ENCODE measurements at places on chromosomes 11 and 22.

DNA sequence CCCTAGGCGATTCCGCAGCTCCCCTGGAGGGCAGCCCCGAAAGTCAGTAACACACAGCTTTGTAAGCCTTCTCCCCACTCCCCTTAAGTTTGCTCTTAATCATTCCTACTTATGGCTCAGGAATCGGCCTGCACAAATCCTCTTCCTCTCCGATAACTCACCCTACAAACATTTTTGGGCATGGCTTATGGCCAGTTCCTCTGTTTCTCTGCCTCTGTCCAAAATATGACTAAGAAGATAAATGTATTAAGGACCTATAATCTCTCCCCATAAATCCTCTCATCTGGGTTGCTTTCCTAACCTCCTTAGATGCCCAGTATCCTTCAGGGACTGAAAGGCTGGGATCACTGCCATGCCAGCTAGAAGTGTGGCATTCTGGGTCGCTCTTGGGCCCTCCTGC lies 41.0 kb downstream of the PAMR1 start:
- peak; percentile 97 for DNase-seq

DNA sequence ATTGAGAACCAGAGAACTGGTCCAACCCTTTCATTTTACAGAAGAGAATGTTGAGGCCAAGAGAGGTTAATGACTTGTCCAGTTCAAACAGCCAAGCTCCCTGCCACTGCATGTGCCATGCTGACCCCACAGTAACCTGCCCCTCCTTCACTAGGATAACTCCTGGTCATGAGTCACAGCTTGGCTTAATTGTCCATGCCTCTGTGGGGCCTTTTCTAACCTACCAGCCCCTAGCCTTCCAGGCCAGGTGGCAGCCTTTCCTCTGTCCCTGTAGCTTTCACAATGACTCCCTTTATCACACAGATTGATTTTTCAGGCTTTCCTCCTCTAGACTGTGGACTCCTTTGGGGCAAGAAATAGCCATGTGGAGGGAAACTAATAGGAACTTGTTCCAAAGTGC lies 97.2 kb downstream of the PIWIL4 start:
- peak; percentile 34 for DNase-seq

- DNase-seq: peak; percentile 29
Observed at GRCh38 chr11:102513869-102514268, 16.7 kb downstream of the MMP7 start.

DNA sequence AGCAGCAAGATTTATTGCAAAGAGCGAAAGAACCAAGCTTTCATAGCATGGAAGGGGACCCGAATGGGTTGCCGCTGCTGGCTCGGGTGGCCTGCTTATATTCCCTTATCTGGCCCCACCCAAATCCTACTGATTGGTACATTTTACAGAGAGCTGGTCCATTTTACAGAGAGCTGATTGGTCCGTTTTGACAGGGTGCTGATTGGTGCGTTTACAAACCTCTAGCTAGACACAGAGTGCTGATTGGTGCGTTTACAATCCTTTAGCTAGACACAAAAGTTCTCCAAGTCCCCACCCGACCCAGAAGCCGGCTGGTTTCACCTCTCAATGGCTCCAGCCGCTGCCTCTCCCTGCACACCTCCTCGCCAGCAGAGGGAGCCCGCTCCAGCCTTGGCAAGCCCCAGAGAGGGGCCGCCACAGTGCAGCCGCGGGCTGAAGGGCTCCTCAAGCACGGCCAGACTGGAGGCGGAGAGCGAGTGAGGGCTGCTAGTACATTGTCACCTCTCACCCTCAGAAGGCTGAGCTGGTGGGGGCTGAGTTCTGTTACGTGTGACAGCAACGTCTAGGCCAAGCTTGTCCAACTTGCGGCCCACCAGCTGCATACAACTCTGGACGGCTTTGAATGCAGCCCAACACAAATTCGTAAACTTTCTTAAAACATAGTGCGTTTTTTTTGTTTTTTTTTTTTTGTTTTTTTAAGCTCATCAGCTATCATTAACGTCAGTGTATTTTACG lies 8.7 kb downstream of the PTH start:
- no peak for DNase-seq

DNA sequence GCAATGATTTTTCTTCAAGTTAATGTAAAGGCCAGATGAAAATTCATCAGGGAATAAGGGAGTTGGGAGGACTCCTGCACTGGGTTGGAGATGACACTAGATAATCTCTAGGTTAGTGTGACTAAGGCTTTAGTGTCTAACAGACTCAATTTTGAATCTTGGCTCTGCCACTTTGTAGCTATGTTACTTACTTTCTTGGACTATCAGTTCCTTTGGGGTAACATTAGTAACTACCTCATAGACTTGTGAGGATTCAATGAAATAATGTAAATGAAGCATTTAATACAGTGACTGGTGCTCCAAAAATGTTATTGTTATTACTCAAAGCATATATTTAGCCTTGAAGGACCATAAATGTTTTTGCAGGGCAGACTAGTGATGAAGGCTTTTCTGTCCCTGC lies 9.6 kb upstream of the CCDC89 start:
- no peak for DNase-seq

DNA sequence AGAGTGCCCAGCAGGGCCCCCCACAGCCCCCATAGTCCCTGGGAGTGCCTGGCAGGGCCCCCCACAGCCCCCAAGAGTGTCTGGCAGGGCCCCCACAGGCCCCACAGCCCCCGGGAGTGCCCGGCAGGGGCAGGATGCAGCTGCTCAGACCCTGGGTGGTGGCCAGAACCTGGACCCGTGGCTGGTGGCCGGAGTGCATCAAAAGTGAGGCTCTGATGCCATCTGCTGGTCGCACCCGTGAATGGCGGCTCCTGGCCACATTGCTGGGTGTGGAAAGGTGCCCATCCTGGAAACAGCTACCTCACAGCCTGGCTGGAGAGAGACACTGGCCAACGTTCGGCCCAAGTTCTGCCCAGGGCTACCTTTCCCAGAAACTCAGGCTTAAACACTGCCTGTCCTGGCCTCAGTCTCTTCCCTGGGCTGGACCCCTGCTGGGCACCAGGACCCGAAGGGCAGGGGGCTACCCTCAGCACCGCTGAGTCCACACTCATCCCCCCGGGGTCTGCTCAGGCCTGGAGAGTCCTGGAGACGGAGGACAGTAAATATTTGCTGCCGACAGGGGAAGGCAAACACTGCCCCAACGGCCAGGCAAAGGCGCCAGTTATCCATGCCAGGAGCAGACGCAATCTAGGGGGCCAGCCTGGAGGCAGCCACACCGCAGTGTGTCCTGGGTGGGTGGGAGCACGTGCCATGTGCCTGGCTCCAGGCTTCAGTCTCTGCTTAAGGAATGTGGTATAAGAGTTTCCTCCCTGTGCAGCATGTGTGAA lies 4.4 kb downstream of the INS start:
- DNase-seq: peak; percentile 63

DNA sequence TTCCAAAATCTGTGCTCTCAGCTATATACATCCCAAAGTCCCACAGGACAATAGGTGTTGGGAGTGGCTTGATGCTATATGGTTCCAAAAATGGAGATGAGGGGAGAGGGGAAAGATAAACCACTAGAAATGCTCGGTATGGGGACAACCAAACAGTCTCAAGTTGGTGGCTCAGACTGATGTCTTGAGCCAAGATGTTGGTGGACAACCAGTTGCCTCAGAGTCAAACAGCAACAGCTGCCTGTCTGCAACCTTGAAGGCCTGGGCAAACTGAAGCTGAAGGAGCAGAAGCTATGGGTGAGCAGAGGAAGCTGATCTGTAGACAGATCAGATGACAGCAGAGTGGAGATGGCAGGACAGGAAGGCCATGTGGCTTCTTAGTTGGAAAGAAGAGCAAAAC lies 4.0 kb downstream of the RRP8 start:
- DNase-seq: no peak

- DNase-seq: no peak
Observed at GRCh38 chr22:25666308-25666707, 75.7 kb upstream of the MYO18B start.

DNA sequence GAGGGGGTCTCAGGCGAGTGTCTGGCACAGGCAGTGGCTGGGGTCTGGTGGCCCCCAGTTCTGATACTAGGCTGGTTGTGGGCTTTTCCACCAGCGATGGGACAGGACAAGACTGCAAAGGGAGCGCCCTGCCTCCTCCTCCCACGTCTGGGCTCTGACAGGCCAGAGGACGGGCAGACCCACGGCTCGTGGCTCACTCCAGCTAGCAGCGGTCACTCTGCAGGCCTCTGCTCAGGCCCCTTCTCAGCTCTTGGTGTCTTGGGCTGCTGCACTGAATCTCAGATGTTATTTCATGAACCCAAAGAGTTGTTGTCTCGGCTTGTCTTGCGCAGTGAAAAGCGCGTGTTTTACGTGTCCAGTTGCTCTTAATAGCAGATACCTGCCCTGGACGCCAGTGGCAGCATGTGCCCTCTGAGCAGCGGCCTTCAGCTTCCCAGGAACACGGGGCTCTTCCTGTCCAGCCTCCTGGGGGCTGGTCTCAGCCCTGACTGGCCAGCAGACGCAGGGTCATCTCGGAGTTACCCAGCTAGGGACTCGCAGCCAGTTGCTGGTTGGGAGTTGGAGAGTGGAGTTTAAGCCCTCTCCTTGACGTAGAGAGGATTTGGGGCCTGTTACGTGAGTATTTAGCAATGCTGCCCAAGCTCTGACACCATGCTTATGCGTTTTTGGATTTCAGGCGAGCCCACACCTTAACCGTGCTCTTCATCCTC lies 9.6 kb downstream of the PTDSS2 start:
- no peak for DNase-seq

DNA sequence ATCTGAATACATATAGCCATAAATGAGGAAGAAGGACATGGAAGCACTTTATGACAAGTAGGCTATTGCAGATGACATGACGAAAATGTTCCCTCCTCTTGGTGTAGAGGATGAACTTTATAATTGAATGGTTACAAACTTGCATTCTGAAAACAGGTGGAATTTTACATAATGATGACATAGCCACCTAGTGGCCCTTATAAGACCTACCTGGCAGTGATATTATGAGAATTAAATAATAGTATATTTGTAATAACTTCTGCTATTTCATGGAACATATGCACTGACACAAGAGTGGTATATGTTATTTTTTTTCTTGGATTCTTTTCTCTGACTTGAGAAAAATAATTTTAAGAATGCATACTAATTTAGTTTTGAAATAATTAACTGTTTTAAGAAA lies 22.9 kb downstream of the TRIM22 start:
- no peak for DNase-seq

GRCh38 chr11:48018528-48019216 lies 38.3 kb downstream of the PTPRJ start:
- no peak for DNase-seq

DNA sequence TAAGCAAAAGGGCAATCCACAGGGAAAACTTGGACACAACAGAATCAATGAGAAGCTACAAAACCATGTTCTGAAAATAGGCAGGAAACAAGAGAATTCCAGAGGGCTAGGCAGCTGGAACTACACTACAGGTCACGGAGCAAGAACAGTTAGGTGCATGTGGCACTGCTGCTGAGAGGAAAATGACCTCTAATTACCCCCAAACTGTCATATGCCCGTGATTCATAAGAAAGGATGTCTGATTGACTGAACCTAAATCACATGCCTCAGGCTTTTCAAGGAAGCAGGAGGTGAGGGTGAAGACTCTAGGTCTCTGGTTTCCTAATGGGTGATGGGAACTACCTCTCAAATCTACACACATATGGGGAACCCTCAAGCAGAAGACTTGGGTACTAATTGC lies 17.9 kb upstream of the RRAS2 start:
- peak; percentile 54 for DNase-seq

DNA sequence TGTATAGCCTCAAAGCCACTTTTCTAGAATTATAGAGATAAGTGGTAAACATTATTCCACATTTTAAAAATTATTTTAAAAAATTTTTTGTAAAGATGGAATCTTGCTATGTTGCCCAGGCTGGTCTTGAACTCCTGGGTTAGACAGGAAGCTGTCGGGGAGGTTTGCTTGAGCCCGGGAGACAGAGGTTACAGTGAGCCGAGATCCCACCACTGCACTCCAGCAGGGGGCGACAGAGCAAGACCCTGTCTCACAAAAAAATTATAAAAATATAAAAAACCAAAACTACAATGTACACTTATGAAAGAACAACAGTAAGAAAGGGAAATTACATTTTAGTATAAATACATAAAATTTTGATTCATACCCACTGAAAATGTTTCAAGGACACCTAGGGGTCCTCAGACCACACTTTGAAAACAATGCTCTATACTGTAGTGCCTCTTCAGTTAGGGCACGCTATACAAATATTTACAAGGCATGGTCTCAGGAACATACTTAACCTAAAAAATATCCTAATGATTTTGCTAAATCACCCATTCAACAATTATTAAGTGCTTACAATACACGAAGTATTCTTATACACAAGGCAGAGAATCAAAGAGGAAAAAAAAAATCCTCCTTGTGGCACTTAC lies 111.2 kb downstream of the MRTFA start:
- peak; percentile 61 for DNase-seq

GRCh38 chr11:57815877-57816276 lies 54.3 kb downstream of the CTNND1 start:
- DNase-seq: no peak

- no peak for DNase-seq
Observed at GRCh38 chr11:92122561-92122960, 102.1 kb upstream of the FAT3 start.

DNA sequence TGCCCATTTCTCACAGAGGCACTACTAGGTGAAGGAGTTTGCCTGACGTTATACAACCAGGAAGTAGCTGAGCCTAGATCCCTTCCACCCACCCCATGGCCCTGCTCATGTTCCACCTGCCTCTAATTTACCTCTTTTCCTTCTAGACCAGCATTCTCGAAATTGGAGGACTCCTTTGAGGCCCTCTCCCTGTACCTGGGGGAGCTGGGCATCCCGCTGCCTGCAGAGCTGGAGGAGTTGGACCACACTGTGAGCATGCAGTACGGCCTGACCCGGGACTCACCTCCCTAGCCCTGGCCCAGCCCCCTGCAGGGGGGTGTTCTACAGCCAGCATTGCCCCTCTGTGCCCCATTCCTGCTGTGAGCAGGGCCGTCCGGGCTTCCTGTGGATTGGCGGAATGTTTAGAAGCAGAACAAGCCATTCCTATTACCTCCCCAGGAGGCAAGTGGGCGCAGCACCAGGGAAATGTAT lies 14.1 kb downstream of the PIK3IP1 start:
- DNase-seq: no peak

GRCh38 chr11:13298765-13299164 lies 21.2 kb downstream of the BMAL1 start:
- DNase-seq: no peak

DNA sequence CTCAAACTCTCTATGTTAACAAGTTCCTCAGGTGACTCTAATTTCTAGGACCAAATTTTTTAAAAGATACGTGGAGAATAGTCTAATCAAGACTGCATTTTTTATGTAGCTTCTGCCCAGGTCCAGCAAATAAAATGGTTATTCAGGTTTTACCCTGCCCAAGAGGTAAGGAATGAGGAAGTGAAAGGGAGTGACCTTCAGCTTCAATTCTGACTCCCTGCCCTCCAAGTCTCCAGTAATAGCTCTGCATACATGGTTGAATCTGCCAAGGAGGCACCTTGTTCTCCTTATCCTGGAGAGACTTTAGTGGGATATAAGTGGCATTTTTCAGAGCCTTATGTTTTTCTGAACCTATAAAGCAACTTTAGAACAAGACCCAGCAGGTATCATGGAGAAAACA lies 15.5 kb downstream of the MUC15 start:
- DNase-seq: no peak
